ENCODE measurements at places on chromosomes 16 and 17.
A peak's percentile ranks its signal among the peaks of the same experiment; 100 is the strongest.

- no peak for DNase-seq
Observed at GRCh38 chr16:23857881-23858269, 22.1 kb downstream of the PRKCB start.

DNA sequence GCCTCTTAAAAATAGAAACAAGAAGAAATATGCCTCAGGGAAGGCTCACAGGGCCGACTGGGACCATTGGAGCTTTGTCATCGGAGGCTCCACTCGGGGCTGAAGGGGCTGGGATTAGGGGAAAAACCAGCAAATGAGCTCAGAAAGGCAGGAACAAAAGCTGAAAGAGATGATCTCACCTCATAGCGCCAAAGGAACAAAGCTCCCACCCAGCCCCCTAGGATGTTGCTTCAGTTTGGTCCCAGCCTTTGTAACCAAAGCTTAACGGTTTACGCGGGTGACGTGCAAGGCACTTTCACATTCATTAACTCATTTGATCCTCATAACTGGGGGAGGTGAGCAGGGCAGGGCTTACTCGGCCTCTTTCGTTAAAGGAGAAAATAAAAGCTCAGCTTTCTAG lies 168.5 kb upstream of the DYNLRB2 start:
- no peak for DNase-seq

- no peak for DNase-seq
Observed at GRCh38 chr16:68081861-68082628, 3.1 kb upstream of the NFATC3 start.

GRCh38 chr16:1550069-1550468 lies 16.6 kb downstream of the TMEM204 start:
- no peak for DNase-seq

- no peak for DNase-seq
Observed at GRCh38 chr16:84864326-84864955, 44.7 kb downstream of the CRISPLD2 start.

GRCh38 chr16:72210555-72210954 lies 38.6 kb upstream of the PMFBP1 start:
- DNase-seq, result no peak

- DNase-seq, result no peak
Observed at GRCh38 chr17:47981462-47981861, 10.5 kb downstream of the CDK5RAP3 start.

GRCh38 chr17:29444589-29444988 lies 54.4 kb downstream of the TAOK1 start:
- DNase-seq, result no peak

GRCh38 chr17:42460371-42460770 lies 1.7 kb downstream of the ATP6V0A1 start:
- DNase-seq, result no peak

DNA sequence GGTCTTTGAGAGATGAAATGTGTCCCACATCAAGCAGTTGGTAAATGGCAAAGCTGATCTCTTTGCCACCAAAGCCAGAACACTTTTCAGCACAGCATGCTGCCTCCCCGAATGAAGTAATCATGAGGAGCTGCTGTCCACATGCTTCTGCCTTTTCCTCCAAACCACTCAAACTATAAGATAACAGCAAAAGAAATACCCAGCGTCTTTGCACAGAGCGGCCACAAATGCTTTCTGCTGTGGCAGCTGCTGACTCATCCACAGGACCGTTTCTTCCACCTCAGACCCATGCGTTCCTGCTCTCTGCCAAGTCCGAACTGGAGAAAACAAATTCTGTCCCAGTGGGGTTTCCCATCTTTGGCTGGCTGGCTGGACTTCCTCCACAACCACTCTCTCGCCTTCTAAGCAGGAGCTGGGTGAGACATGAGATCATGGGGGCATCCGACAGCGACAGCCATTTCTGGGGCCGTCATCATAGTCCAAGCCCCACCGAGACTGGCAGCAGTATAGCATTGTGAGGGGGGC lies 27.1 kb downstream of the TBC1D3B start:
- no peak for DNase-seq

DNA sequence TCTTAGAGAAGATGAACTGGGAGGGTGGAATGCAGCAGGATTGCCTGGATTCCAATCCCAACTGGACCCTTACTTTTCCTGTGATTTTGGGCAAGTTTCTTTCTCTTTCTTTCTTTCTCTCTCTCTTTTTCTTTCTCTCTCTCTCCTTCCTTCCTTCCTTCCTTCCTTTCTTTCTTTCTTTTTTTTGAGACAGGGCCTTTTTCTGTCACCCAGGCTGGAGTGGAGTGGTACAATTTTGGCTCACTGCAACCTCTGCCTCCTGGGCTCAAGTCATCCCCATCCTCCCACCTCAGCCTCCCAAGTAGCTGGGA lies 20.5 kb downstream of the CDH1 start:
- DNase-seq, result no peak

DNA sequence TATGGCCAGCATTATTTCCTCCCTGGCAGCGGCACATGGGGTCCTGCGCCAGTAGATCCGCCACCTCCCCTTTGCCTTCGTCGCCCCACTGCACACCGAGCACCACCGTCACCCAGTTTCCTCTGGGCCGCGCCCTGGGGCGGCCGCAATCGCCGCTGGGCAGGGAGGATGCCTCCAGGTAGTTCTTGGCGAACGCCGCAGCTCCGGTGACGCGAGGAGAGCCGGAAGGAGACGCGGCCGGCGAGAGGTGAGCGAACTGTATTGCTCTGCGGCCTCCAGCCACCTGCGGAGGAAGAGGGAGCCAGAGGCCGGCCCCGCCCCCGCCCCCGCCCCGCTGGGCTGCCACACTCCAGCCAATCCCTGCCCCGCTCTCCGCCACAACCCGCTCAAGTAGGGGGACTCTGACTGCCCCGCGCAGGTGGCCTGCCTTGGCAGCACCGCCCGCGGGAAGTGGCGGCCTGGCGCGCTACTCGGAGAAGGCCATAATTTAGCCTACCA lies 11.8 kb upstream of the SLFN13 start:
- no peak for DNase-seq

GRCh38 chr17:279331-279730 lies 73.3 kb downstream of the RPH3AL start:
- no peak for DNase-seq

DNA sequence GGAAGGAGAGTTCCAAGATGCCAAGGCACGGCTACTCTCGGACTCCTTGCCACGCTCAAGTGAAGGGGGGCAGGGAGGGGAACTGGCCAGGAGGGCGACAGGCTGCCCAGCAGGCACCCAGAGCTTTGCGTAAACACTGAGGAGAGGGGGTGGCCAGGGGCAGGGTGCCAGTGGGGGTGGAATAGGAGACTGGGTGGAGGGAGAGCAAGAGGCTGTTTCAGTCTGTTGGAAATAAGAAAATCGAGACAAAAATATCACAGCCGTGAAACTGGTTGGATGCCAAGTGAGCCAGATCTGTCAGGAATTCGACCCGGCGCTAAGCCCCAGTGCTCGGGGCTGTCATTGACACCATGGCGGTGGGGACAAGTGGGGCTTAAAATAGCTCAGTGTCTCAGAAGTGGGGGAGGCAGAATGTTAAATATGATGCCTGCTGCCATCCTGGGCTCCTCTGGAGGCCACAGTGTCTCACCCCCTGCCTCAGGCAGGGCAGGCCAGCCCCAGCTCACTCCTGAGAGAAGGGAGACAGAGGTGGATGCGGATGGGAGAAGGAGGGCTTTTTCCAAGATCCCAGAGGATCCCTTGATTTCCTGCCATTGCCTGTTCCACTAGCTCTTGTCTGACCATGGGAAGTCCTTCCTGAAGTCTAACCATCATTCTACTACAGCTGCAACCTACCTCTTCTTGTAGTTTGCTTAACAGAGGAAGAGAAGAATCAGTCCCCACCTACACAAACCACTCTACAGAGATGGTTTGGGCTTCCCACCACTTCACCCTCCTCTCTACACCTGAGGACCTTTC lies 9.5 kb downstream of the PNMT start:
- DNase-seq, result peak; percentile 37

GRCh38 chr17:49741692-49742076 lies 22.2 kb downstream of the FAM117A start:
- DNase-seq, result no peak

GRCh38 chr16:1863681-1864460 lies 8.1 kb downstream of the MEIOB start:
- no peak for DNase-seq

DNA sequence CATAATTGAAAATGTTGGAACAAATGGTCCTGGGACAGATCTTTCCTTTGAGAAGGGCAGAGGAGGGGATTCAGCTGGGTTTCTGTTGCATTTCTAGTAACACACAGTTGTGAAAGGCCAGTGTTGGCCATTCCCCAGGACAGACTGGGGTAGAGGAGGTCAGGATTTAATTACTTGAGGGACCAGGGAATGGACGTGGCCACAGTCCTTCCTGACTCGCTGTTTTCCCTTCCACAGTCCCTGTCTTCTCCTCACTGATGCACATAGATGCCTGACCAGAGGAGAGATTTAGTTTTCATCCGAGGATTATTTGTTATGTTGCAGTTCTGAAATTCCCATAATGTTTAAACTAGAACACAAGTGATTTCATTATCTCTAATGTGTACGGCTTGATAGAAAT lies 25.2 kb upstream of the HEATR6 start:
- no peak for DNase-seq

- no peak for DNase-seq
Observed at GRCh38 chr17:45451131-45451530, 18.5 kb upstream of the ARHGAP27 start.

- DNase-seq, result no peak
Observed at GRCh38 chr17:75267153-75267410, 3.9 kb downstream of the MIF4GD start.

- DNase-seq, result no peak
Observed at GRCh38 chr16:4613636-4614570, 785 bp downstream of the UBALD1 start.

DNA sequence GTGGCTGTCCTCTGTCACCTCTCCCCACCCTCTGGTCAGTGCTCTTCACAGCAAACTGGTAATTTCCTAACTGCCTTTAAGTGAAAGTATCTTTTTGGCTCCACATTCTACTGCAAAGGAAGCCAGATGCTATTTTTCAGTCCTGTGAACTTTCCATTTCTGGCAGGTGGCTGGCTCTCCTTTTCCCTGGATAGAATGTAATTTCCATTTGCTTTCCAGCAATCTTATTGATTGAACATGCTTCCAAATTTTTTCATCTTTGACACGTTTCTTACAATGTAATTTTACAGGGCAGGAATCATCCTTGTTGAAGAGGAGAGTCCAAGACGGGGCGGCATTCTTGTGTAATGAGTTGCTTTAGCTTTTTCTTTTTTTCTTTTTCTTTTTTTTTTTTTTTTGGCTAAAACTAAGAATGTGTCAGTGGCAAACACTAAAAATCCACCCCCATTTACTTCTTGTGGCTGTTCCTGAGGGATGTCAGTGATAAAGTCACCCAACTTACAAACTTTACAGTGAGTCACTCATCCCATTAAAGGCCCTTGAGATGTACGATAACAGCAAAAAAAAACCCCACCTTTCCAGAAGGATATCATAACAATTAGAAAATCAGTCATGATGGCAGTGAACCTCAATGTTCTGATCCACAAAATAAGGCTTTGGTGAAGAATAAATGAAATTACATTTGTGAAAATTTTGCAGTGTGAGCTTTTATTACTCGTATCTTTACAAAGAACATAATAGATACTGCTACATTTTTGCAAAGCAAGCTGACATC lies 29.4 kb upstream of the PRKCA start:
- DNase-seq, result no peak

- DNase-seq, result no peak
Observed at GRCh38 chr17:534071-534691, 180.5 kb downstream of the VPS53 start.

- DNase-seq, result no peak
Observed at GRCh38 chr16:54734156-54734555, 196.5 kb upstream of the IRX5 start.

DNA sequence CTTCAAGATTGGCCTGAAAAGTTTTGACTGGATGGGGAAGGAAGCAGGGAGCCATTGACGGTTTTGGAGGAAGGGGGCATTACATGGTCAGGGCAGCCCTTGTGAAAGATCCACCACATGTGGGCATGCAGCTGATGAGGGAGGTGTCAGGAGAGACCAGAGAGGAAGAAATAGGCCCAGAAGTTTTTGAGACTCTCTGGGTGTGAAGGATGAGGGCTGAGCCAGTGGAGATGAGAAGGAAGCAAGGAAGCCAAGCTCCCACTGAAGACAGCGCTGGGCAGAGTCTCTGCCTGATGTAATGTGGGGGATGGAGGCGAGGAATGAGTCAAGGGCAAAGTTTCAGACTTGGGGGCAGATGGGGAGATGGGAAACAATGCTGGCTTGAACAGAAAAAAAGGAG lies 530 bp downstream of the CCL17 start:
- DNase-seq, result no peak

GRCh38 chr17:60169921-60170817 lies 20.4 kb downstream of the CA4 start:
- DNase-seq, result no peak

All from amygdala (tissue), 56 donors.